ENCODE measurements at places on chromosomes 6 and 20.

GRCh38 chr6:37589941-37590340, 90.2 kb upstream of the CCDC167 start:
- no peak for DNase-seq

- no peak for DNase-seq
Measured at GRCh38 chr6:13923527-13924145, 1.1 kb upstream of the RNF182 start.

DNA sequence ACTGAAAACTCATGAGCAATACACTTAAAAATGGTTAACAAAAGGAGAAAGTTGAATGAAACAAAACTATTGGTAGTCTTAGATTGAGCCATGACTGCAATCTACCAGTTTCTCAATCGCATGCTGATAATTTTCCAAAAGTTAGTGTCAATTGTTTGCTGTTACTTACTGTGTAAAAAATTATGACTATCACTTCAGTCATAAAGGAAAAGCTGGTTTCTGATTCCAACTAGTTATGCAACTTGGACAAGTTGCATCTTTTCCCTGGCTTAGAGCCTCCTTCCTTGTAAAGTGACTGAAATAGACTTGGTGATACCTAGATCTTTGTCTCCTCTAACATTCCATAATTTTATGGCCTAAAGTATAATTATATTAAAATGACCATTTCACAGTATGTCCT, 88.3 kb upstream of the PAK5 start:
- DNase-seq = no peak

GRCh38 chr6:105644073-105644489, 241.2 kb upstream of the PREP start:
- DNase-seq = no peak

GRCh38 chr6:21279619-21280018, 313.9 kb upstream of the SOX4 start:
- DNase-seq = no peak

DNA sequence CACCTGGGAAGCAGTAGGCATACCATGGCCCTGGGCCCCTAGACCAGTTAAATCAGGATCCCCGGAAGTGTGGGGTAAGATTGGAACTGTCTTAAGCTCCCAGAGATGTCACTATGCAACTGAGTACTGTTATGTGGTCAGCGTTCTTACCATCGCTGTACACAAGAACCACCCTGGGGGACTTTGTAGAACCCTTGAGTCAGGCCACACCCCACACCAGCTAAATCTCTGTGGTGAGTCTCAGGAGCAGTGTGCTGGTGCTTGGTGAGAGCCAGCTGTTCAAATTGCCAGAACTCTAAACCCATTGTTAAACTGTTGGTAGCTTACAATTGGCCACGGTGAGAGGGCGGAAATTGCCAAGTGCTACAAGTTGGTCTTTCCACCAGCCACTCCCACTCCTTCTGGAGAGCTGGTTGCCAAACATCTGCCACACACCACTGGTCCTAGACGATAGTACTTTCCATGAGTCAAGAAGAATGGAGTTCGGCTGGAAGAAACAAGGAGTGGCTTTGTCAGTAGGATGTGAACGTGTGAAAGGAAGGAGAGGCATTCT, 80.5 kb upstream of the SYNDIG1 start:
- no peak for DNase-seq

DNA sequence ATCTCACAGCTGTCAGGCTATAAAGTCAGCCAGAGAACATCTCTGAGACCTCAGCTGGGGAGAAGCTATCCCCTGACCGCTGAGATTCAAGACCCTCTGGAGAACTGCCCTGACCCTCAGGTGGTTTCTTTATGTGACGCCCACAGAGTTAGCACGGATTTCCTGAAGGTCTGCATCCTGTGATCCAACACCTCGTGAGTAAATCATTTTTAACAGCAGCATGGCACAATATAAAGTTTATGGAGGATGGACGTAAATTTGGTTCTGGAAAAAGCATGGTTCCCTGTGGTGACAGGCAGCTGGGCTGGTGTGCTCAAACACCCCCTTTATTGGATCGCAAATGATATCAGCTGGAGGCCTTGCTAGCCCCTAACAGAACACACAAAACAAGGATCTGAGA, 25.3 kb upstream of the TRAF3IP2 start:
- DNase-seq = no peak

GRCh38 chr6:155444120-155444917, 11.3 kb downstream of the NOX3 start:
- no peak for DNase-seq

GRCh38 chr6:84633771-84634170, 130.6 kb downstream of the TBX18 start:
- no peak for DNase-seq

DNA sequence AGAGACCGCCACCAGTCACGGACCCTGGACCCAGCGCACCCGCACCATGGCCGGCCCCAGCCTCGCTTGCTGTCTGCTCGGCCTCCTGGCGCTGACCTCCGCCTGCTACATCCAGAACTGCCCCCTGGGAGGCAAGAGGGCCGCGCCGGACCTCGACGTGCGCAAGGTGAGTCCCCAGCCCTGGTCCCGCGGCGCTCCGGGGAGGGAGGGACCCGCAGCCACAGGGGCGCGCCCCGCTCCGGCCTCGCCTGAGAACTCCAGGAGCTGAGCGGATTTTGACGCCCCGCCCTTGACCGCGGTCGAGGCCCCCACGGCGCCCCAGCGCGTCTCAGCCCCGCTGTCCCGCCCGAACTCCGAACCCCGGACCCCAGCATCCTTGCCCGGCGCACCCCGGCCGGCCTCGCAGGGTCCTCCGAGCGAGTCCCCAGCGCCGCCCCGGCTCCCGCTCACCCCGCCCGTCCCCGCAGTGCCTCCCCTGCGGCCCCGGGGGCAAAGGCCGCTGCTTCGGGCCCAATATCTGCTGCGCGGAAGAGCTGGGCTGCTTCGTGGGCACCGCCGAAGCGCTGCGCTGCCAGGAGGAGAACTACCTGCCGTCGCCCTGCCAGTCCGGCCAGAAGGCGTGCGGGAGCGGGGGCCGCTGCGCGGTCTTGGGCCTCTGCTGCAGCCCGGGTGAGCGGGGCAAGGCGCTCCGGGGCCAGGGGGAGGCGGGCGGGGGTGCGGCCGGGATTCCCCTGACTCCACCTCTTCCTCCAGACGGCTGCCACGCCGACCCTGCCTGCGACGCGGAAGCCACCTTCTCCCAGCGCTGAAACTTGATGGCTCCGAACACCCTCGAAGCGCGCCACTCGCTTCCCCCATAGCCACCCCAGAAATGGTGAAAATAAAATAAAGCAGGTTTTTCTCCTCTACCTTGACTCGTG, at the start of gene OXT:
Gene OXT, plus strand, starts transcription at position 11 of the 920 bp plus-strand sequence. Its CDS starts 36 bp downstream, at position 47.
- peak; percentile 70 for DNase-seq

DNA sequence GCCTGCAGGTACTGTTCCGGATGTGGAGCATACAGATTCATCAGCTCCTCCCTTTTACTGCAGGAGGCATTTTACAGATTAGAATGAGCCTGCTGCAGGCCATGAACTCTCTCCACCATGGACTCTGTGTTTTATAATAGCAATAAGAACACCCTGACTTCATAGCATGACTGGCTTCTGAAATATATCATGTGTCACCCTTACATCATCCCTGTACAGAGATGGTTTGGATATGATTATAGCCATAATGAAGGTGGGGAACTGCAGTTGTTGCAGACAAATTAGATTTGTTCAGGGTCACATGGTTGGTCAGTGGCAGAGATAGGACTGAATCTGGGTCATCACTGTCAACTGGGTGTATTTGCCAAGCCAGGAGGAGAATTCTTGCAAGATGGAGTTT, 100.7 kb downstream of the FOXO3 start:
- DNase-seq = no peak

DNA sequence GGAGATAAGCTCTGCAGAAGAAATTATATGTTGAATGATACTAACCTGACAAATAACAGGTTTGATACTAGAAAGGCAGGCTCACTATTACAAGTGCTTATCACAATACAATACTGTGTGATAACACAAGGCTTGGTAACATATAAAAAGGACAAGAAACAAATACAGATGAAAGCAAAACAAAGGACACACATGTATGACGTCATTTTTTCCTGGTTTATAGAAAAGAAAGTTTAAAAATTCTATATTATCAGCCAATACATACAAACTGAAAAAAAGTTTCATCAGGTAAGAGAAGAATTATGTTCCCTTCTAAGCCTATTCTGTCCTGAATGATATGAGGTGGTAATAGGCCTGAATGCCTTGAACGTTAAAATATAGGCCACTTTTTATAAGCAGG, 32.3 kb upstream of the MCM9 start:
- no peak for DNase-seq

DNA sequence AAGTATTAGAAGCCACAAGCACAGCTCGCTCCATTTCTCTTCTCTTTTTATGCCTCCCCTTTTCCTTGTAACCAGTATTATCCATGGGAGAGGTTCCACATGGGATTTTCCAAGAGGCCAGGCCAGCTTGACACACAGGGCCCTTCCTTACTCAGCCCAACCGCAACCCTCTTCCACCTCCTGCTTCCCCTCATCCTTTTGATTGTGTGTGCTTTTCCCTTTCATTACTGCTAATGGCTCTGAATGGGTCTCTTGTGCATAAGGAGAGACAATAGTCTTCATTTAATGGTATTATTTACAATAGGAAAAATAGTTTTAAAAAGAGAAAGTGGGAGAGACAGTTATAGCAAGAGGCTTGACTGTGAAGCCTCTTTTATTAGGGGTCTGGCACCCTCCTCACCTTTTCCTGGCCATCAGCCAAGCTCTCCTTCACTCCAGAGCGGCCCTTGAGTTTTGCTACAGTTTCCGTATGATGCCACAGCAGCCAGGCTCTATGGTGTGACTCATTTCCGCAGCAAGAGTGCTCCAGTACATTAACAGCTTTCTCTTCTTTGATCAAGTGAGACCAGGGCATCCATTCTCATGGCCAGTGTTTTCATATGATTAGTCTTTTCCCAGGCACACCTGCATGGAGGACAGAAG, 579.5 kb downstream of the TFAP2B start:
- DNase-seq = no peak

DNA sequence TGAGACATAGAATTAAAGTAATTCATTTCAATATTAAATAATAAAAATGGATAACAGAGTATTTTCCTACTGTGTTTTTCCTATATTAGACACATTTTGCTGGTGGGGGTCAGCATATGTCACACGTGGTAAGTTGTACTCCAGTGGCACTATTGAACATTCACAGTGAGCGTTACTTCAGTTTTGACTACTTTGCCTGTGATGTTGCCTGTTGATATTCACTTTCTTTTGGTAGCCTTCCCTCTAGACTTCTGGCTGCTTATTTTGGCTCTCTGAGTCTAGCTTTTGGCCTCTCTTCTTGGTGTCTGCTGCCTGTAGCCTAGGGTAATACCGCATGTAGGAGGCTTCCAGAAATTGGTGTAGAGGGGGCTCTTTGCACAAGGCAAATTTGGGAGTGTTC, 64.4 kb upstream of the TFB1M start:
- DNase-seq = no peak

All from activated CD4-positive, alpha-beta T cell treated with anti-CD3 and anti-CD28 coated beads, Interleukin-2, amount 50 U/mL, for 48 hours (primary cell).